ENCODE measurements at places on chromosomes 1 and 21.

GRCh38 chr1:32676945-32677344 is 25.6 kb downstream of the SYNC start:
- no peak for DNase-seq
- no peak overlapping the region for H3K27ac ChIP-seq
- H3K4me3 ChIP-seq: no peak overlapping the region
- no peaks in the 10 kb centered on the region for H3K27me3 ChIP-seq
- H3K36me3 ChIP-seq: peaks cover 7% of the 10 kb centered on the region

- no peak overlapping the region for H3K27ac ChIP-seq
- peaks cover 10% of the 10 kb centered on the region for H3K27me3 ChIP-seq
- DNase-seq: no peak
- no peaks in the 10 kb centered on the region for H3K4me1 ChIP-seq
- no peak overlapping the region for H3K4me3 ChIP-seq
These were observed 425.1 kb downstream of the SETD4 start for GRCh38 chr21:35635261-35635660.

DNA sequence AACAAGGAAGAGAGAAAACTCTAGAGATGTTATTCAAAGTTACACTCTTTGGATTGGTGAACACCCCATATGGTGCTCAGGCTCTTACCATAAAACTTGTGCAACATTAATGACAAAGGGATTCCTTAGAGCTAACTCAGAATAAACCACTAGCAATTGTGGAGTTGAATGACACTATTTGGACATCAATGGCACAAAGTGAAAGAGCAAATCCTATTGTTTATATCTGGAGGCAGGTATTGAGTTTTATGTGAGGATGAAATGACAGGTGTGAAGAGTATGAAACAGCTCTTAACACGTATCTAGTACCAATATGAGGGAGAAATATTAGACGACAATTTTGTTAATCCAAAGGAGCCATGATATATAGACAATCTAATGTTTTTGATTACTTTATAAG is 584.9 kb upstream of the PBX1 start:
- no peaks in the 10 kb centered on the region for H3K36me3 ChIP-seq
- no peaks in the 10 kb centered on the region for H3K27me3 ChIP-seq
- no peaks in the 10 kb centered on the region for H3K4me1 ChIP-seq
- no peak overlapping the region for H3K4me3 ChIP-seq
- no peak for DNase-seq

- H3K4me3 ChIP-seq: no peak overlapping the region
- no peaks in the 10 kb centered on the region for H3K36me3 ChIP-seq
- DNase-seq: no peak
- H3K4me1 ChIP-seq: no peaks in the 10 kb centered on the region
- no peaks in the 10 kb centered on the region for H3K27me3 ChIP-seq
These were observed 90.5 kb downstream of the DNM3 start for GRCh38 chr1:171931752-171932151.

DNA sequence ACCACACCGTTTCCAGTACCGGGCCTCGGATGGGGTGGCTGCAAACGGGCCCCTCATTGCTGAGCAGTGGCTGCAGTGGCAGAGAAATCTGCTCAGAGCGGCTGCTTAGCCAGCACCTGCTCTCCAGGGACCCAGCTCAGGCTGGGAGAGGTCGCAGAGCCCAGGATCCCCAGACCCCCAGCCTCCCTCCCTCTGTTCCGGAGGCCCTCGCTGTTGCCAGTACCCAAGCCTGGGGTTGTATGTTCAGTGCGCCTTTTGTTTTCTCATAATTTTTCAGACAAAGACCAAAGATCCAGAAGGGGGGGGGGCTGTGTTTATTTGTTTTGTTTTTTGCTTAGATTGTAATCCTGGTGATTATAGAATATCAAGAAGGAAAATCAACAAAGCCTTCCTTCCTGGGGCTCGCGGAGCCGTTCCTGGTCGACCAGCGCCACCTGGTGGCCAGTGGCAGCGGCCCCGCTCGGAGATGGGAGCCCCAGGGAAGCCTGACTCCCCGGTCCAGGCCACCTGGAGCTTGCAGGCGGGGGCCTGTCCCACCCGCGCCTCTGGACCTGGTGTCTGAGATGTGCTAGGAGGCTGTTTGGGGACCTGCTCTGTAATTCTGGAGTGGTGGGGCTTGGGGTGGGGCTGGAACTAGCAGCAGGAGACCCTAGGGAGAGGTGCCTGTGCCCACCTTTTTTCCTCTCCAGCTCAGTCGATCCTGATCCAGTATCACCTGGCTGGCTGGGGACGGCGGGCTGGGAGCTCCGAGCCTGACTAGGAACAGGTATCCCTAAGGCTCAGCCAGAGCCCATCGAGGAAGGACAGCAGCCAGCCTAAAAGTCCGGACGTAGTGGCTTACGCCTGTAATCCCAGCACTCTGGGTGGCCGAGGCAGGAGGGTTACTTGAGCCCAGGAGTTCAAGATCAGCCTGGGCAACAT is 123.9 kb upstream of the VAMP3 start:
- no peak overlapping the region for H3K27ac ChIP-seq
- DNase-seq: peak; percentile 74
- H3K4me3 ChIP-seq: no peak overlapping the region
- no peaks in the 10 kb centered on the region for H3K36me3 ChIP-seq
- peaks cover 7% of the 10 kb centered on the region for H3K27me3 ChIP-seq

GRCh38 chr1:11045428-11046269 is 1.4 kb downstream of the MASP2 start:
- DNase-seq: peak; percentile 6
- peaks cover 2% of the 10 kb centered on the region for H3K4me1 ChIP-seq

Data from T-helper 17 cell (primary cell).